ENCODE measurements at places on chromosomes 6 and 20. TPM values are rescaled to one million over a fixed set of nuclear protein-coding genes. Genes with fewer than 3 reads are reported as not detected.

Gene KCNK16
- not detected for total RNA-seq

Gene SYTL3
- 0.87 TPM for total RNA-seq

Gene CCN2
- total RNA-seq = 265 TPM

Gene F13A1
- not detected for total RNA-seq

Gene HMGN3
- 61.1 TPM for total RNA-seq

Gene CDH26
- total RNA-seq = 0.22 TPM

Measured in lung microvascular endothelial cell (primary cell).